ENCODE measurements at places on chromosomes 4 and X.
A peak's percentile ranks its signal among the peaks of the same experiment; 100 is the strongest.

DNA sequence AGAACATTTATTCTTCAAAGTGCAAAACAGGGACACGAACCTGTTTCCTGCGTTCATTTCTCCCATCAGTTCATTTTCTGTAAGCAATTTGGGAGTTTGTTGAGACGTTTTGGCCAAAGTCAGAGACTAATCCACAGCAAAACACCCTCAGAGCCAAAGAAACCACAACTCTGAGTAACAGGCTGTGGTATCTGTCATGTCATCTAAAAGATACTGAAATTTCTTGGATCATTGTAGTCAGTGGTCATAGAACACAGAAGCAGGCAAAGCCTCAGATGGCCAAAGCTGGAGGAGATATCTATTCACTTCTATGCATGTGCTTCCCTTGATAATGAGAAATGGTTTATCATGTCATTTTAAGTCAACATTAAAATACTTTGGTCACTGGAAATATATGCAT lies 485.6 kb upstream of the GALNT7 start:
- no peak for DNase-seq

- DNase-seq, result no peak
Observed at GRCh38 chrX:6226596-6227452, 1.8 kb downstream of the NLGN4X start.

DNA sequence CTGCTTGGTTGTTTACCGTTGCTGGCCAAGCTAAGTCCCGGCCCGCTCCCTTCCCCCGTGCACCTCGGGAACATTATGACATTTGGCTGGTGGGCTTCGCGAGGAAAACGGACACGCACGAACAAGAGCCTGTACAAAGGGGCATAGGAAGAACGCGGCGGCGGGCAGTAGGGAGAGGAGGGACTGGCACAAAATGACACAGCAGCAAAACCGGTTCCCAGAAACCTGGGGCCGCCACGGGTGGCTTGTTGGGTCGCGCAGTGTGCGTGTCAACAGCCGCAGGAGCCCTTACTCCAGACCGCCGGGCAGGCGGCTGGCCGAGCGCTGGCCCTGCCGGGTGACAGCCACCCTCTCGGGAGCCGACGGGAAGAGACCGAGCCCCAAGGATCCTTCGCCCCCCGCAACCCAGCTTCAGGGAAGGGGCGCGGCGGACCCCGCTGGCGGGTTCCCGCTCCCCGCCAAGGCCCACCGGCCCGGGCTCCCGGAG lies 1.6 kb upstream of the LIN54 start:
- DNase-seq, result peak; percentile 60

- DNase-seq, result no peak
Observed at GRCh38 chr4:3729188-3729881, 36.9 kb upstream of the ADRA2C start.

- no peak for DNase-seq
Observed at GRCh38 chrX:154800478-154801210, 4.6 kb downstream of the MPP1 start.

GRCh38 chrX:74509989-74510388 lies 88.7 kb downstream of the SLC16A2 start:
- DNase-seq, result no peak

Data from stimulated activated CD8-positive, alpha-beta memory T cell treated with anti-CD3 and anti-CD28 coated beads, Interleukin-4, amount 100 ng/mL, for 48 hours (primary cell).